Right cardiac atrium (tissue), 5 donors: ENCODE measurements at places on chromosomes 7 and 10.

GRCh38 chr7:2838873-2839578 is 5.1 kb downstream of the GNA12 start:
- DNase-seq = no peak

GRCh38 chr10:102701796-102702195 is 12.4 kb downstream of the ARL3 start:
- no peak for DNase-seq

DNA sequence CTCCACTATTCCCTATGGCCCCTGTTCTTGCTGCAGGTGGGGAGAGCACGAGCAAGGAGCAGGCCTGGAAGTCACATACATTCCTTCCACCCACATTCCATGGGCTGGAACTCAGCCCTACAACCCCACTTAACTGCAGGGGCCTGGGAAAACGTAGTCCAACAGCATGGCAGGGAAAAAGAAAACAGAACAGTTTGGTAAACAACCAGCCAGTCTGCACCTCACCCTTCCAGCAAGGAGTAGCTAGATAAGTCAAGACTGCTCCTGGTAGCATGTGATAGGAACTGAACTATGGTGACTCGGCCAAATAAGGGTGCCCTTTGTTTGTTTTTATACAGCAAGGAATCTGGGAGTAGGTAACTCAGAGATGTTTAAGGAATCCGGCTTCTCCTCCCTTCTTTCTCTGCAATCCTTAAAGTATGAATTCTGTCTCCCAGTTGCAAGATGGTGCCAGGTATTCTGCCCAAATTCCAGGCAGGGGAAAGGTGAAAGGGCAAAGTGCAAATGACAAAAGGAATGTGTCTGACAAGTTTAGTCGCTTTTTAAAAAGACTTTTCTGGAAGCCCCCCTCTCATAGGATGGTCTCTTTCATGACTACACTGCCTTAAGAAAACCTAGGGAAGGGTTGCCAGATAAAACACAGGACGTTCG is 311.7 kb upstream of the NEBL start:
- no peak for DNase-seq

DNA sequence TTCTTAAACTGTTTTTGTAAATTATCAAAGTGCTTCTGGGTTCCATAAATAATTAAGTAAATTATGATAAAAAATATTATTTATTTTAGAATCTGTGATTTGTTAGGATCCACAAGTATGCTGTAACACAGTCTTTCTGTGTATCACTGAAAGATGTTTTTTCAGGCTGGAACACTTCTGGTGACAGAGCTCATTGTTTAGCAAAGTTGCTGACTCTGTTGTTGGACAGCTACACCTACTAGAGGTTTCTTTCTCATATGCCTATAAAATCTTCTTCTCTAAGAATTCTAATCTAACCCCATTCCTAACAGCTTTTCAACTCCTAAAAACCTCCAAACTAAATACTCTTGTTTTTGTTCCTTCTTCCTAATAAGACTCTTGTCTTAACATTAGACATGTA is 176.8 kb downstream of the THSD7A start:
- DNase-seq = no peak

DNA sequence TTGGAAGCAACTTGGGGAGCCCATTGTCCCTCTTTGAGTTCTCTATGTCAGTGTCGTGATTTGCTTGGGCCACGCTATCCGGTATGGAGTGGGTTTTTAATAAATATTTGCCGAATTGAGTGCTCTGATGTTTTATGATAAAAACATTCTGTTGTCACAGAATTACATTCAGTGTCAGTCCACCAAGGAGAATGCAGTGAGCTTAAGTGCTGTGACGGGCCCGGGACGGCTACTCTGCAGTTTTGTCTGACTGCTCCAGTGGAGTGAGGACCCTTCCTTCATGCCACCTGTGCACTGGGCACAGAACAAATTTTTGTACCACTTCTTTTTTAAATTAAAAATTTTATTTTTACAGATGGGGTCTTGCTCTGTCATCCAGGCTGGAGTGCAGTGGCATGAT is 76.0 kb downstream of the CARD11 start:
- DNase-seq = no peak

DNA sequence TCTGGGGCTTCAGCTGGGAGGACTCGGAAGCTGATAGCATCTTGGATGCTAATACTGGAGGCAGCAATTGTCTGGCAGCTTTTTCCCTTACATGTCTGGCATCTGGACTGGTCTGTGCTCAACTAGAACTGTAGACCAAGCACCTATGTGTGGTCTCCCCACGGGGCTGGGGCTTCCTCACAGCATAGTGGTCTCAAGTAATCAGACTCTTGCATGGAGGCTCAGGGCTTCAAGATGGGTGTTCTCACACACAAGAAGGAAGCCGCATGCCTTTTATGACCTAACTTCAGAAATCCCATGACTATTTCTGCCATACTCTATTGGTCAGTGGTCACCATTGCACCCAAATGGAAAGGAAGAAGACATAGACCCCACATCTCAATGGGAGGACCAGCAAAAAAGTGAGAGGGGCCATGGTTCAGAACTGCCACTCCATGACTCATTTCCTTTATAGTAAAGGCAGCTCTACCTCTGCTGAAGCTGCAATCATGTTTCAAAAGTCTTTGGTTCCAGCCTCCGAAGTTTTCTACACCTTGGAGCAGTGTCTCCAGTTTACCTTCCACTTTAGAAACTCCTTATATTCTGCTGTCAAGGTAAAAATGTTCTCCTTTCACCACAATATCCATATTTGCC is 14.7 kb downstream of the AOC1 start:
- no peak for DNase-seq

GRCh38 chr10:88544140-88544870 is 38.8 kb downstream of the RNLS start:
- no peak for DNase-seq

- DNase-seq = peak; percentile 52
Observed at GRCh38 chr7:36742911-36743775, 18.8 kb upstream of the AOAH start.

DNA sequence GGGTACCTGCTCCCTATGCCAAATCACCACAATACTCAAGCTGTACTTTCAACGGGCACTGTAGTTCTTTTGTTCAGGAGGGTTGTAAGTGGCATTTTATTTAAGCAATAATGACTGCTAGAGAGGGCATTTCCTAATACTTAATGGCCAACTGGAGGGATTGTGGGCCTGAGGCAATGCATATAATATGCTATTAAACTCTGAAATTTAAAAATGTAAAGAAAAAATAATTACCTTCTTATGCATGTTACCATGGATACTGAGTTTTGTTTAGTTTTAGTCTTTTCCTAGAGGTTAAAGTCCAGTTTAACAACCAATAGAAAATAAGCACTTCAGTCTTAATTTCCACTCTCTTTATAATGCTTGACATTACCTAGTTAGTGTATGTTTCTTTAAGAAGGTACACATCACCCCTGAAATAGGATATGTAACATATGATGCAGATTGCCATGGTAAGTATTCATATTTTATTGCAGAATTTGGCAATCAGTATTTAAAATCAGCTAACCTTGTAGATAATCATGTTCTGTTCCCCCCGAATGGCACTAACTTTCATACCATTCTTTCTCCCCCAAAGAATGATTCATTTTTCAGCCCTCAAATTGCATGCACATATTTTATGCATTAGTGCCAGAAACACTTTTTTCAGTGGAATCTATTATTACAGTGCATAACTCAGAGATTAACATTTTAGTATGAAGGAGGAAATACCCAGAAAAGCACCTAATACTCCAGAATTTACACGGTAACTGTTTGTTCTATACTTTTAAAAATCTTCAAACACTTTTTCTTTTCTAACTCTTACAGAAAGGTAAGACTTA is 90.3 kb upstream of the ZNF438 start:
- no peak for DNase-seq

- no peak for DNase-seq
Observed at GRCh38 chr10:51419196-51420093, 279.9 kb downstream of the CSTF2T start.

GRCh38 chr10:77539147-77539935 is 98.3 kb downstream of the KCNMA1 start:
- no peak for DNase-seq
